ENCODE measurements at places on chromosomes 2 and 18.

- no peak for DNase-seq
Measured at GRCh38 chr2:75532488-75532887, 28.3 kb downstream of the EVA1A start.

DNA sequence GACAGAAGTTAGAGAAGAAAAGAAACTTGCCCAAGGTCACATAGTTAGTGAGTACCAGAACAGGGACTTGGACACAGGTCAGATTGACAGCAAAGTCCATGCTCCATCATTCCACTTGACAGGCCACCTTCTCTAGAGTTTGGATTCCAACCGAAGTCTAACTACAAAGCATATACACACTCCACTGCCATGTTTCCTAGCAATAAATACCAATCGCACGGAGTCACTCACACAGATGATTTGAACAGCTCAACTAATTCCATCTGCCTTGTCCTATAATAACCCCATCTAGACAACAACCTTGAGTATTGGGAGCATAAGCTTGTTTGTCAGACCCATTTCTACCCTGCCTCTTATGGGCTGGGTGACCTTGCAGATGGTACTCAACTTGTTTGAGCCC is 334.6 kb upstream of the MGAT5 start:
- no peak for DNase-seq

GRCh38 chr2:33673937-33674336 is 74.8 kb upstream of the FAM98A start:
- DNase-seq, result peak; percentile 5

DNA sequence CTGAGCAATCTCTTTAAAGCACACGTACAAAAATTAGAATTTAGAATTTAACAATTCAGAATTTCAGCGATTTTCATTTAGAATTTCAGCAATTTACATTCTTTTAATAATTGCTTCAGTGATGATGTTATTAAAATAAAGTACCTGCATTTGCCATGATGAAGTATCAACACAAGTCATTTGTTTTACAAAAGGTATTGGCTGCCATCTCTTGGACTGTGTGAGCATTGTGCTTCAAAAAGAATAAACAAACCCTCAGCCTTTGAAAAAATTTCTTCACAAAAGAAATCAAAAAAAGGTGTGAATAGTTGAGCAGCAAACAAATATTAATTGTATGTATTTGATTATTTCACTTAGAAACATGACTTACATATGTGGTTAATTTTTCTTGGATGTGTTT is 27.1 kb upstream of the ZC3H15 start:
- no peak for DNase-seq

GRCh38 chr2:25265802-25266201 is 75.9 kb downstream of the DNMT3A start:
- DNase-seq, result no peak

DNA sequence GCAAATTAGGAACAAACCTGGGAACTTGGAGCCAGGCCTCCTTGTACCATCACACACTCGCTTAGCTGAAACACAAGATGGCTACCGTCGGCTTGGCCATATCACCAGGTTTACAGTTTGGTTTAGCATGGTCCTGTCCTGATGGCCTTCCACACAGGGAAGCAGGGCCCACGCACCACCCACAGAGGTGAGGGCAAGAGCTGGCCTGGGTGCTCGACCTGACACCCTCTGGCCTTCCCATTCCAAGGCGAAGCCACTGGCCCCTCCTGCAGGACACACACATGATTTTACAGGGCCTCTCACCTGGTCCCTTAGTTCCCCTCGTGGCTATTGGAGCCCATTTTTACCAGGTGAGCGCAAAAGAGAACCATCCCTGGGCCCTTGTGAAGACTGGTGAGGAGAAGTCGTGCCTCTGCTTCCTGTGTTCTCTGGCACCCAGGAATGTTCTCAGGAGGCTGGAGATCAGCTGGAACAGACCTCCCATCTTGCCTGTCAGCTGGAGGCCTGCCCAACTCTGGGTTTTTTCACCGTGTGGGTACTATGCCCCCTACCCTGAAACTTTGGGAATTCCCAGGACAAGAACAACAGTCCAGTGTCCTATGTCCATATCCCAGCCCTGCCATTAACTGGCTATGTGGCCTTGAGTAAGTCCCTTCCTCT is 53.0 kb upstream of the FOSL2 start:
- DNase-seq, result no peak

GRCh38 chr18:36160959-36161371 is 26.3 kb upstream of the MOCOS start:
- DNase-seq, result no peak

Measured in suppressor macrophage treated with lipopolysaccharide for 4 hours (primary cell).